ENCODE measurements at places on chromosomes 16 and 17.
A peak's percentile ranks its signal among the peaks of the same experiment; 100 is the strongest.

GRCh38 chr16:81127051-81127450 lies 30.9 kb upstream of the GCSH start:
- DNase-seq, result no peak

GRCh38 chr17:46994993-46995392 lies 15.9 kb upstream of the RPRML start:
- no peak for DNase-seq

DNA sequence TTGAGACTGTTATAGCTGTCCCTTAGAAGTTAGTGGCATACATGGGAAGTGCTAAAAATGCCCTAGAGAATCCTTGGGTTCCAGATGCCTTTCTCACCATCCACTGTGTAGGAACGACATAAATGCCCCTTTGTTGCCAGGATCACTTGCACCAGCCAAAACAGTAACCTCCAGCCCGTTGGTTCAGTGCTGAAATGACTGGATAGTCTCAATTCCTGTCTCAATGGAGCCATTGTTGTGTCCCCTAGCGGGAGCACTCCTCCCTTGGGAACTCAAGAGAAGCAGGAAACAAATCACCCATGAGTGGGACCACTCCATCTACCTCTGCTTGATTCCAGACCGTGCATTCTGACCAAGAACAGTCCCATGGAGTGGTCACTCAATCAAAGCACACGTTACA lies 23.1 kb downstream of the MPHOSPH6 start:
- DNase-seq, result no peak

DNA sequence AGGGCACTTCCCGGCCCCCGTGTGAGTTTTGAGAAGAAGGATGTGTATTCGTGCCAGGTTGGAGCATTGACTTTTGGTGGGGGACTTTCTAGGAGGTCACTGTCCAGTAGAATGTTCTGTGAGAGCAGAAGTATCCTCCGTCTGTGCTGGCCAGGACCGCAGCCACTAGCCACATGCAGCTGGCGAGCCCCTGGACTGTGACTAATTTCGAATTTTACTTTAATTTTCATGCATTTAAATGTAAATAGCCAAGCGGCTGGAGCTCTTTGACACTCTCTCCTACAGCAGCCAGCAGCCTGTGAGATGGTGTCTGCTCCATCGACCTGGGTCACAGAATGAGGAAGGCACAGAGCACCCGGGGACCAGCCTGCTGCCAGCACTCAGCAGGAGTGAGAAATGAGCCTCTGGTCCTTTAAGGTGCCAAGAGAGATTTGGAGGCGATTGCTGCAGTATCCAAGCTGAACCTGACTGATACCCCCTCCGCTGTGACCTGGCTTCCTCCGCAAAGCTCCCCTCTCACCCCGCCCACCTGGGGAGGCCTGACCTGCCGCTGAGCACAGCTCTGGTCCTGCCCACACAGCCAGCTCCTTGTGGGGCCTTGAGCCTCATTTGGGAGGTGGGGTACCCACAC lies 7.8 kb downstream of the ATP2A3 start:
- no peak for DNase-seq

GRCh38 chr17:31329221-31329620 lies 7.8 kb upstream of the EVI2A start:
- no peak for DNase-seq

DNA sequence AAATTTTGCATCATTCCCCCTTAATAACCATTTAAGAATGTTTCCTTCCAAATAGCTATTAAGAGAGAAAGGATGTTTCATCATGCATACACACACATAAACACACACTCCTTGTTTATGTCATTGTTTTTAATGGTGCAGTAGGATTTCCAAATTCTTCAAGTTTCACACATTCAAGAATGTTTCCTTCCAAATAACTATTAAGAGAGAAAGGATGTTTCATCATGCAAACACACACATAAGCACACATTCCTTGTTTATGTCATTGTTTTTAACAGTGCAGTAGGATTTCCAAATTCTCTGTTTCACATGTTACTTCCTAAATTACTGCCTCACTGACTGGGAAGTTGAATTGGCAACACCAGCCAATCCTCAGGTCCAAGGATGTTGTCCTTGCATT lies 7.8 kb downstream of the TOX3 start:
- no peak for DNase-seq

GRCh38 chr16:11530171-11530940 lies 56.4 kb downstream of the LITAF start:
- DNase-seq, result no peak

DNA sequence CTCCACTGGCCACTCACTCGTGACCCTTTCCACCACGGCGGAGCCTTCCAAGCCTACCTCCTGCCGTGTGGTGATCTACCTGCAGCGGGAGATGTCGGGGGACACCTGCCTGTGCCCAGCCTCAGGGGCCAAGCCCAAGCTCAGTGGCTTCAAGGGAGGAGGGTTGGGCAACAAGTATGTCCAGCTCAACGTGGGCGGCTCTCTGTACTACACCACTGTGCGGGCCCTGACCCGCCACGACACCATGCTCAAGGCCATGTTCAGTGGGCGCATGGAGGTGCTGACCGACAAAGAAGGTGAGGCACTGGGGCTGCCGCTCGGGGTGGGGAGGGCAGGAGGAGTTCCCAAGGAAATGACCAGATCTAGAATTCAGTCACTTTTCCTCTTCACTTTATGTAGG lies 3.9 kb downstream of the TNFAIP1 start:
- no peak for DNase-seq

DNA sequence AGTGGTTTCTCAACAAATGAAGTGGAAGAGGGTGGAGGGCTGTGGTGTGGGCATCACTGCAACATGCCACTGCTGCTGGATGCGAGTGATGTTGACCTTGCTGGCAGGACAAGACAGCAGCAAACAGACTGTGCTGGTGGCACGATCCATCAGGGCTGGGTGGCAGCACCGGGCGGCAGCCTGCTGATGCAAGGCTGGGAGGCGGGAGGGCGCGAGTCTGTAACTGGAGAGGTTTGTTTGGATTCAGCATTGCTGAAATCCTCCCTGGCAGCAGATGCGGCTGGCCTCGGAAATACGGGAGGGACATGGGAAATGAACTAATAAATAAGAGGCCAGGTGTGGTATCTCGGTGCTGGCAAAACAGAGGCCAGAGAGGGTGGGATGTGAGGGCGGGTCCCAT lies 224.2 kb downstream of the ENGASE start:
- no peak for DNase-seq

- no peak for DNase-seq
Observed at GRCh38 chr16:62041401-62041800, 5.2 kb upstream of the CDH8 start.

- no peak for DNase-seq
Observed at GRCh38 chr17:323721-324571, 28.7 kb downstream of the RPH3AL start.

DNA sequence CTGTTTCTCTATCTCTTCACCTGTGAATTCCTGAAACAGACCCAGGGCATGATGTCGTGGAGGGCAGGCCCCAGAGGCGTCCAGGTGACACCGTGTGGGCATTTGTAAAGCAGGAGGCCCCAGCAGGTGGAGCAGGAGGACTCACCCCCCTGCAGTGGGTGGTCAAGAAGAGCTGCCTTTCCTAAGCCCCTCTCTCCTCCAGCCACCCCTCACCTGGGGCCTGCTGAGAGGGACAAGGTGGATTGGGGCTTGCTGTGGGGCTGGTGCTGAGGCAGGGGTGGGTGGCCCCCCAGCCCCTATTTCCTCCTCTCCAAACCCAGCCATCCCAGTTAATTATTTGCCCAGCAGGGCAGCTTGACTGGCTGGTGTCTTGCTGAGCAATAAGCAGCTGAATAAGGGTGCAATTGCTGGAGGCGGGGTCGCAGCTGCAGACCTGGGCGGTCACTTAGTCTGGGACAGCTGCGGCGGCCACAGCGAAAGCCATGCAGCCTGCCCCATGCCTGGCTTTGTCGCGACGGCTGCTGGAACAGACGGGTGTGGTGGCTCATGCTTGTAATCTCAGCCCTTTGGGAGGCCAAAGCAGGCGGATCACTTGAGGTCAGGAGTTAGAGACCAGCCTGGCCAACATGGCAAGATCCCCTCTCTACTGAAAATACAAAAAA lies 56.4 kb downstream of the JPH3 start:
- DNase-seq, result no peak

GRCh38 chr17:61815863-61816503 lies 47.3 kb downstream of the BRIP1 start:
- no peak for DNase-seq

DNA sequence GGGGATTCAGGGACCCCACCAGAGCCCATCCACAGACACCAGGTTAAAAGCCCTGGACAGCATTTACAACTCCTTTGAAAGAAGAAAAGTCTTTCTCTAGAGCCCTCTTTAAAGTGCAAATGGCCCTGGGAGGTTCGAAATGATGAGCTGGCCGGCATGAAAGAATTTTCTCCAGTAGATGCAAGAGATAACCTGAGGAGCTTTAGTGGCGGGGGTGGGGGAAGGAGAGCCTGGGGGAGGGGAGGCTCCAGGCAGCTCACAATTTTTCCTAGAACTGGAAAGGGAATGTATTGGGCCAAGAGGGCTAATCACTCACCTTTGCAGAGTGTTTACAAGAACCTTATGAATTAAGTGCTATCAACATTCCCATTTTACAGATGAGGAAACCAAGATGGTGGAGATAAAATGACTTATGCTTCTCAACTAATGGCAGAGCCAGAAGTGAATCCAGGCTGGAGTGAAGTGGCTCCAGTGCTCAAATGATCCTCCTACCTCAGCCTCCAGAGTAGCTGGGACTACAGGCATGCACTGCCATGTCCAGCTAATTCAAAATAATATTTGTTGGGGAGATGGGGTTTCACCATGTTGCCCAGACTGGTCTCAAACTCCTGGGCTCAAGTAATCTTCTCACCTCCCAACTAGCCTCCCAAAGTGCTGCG lies 4.2 kb upstream of the CDH1 start:
- DNase-seq, result no peak

DNA sequence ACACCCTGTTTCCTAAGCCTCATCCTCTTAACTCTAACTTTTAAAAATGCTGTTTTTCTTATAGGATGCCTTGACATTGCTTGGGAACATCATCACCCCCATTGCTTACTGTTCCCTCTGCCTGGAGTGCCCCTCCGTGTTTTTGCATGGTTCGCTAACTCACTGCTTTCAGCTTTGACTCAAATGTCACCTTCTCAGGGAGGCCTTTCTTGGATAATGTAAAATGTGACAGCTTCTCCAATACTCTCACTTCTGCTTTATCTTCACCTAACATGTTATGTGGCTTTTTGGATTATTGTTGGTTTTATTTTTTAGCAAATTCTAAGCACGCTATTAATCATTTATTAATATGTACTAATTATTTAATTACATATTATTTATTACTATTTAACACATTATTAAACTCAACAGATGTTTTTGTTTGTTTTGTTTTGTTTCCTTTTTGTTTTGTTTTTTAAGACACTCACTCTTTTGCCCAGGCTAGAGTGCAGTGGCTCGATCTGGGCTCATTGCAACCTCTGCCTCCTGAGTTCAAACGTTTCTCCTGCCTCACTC lies 3.8 kb downstream of the CRYM start:
- no peak for DNase-seq

- no peak for DNase-seq
Observed at GRCh38 chr16:4790871-4791270, 2.7 kb upstream of the SEPTIN12 start.

DNA sequence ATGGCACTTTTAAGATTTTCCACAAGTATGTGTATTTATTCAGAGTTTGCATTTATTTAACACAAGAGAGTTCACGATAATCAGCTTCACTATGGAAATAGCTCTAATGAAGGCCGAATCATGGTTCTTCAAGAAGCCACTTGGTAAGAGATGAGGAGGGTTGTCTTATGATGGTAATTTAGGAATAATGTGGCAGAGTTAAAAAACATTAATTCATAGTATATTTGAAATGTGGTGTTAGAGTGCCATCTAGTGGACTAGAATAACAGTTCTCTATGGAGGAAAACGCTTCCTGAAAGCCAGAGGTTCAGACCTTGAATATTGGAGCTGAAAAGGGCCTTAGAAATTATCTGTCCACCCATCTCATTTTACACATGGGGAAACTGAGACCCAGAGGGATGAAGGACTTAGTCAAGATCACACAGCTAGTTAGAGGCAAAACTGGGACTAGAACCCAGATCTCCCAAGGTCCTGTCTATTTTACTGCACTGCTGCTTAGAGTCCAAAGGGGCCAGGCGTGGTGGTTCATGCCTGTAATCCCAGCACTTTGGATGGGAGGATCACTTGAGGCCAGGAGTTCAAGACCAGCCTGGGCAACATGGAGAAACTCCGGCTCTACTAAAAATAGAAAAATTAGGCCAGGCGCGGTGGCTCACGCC lies 33.8 kb upstream of the KPNB1 start:
- DNase-seq, result no peak

GRCh38 chr16:62921904-62922303 lies 885.7 kb upstream of the CDH8 start:
- no peak for DNase-seq

DNA sequence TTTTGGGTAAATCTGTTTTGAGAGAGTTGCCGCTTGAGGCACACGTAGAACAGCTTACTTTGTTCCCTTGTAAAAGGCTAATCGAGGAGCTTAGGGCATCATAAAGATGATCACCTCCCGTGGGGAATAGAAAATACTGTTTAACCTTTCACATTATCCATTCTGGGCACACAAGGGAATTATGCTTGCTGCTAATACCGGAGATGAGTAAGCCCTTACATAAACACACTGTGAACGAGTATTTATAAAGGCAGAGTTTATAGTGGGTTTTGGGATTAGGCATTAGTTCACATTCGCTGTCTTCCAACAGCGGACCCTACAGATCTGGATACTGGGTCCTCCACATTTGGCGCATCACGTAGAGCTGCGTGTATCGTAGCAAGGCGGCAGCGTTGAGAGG lies 51.2 kb upstream of the CNTNAP4 start:
- DNase-seq, result no peak

GRCh38 chr17:58318627-58319172 lies 9.9 kb downstream of the TSPOAP1 start:
- DNase-seq, result no peak

- DNase-seq, result no peak
Observed at GRCh38 chr16:47787696-47788095, 326.6 kb downstream of the PHKB start.

- no peak for DNase-seq
Observed at GRCh38 chr17:73703192-73703591, 58.9 kb upstream of the SDK2 start.

- no peak for DNase-seq
Observed at GRCh38 chr17:40895106-40895730, 10.2 kb upstream of the KRT20 start.

DNA sequence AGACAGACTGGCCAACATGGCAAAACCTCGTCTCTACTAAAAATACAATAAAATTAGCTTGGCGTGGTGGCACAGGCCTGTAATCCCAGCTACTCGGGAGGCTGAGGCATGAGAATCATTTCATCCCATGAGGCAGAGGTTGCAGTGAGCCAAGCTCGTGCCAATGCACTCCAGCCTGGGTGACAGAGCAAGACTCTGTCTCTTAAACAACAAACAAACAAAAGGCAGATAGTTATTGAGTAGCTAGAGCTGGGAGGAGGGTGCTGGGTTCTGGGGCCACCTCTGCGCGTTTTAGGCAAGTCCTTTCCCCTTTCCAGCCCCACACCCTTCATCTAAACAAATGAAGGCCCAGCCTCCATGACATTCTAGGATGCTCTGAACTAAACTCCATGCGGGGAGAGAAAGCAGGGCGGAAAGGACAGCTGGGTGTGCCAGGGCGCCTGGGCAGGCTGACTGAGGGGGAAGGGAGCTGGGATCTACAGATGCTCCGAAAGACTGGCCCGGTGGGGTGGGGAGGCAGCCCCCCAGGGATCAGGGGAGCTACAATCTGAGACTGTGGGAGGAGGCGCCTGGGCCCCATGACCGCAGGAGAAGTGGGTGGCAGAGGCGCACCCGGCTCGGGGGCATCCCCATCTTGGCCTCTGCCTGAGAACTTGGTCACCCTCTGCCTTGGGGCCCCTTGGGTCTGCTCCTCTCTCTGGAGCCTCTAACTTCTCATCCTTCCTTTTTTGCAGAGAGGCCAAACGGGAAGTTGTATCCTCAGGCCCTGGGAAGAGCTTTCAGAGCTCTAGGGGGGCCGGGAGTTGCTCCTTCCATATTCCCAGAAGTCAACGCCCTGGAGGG lies 910 bp downstream of the ITGAL start:
- DNase-seq, result peak; percentile 57

Data from stimulated activated CD4-positive, alpha-beta T cell treated with anti-CD3 and anti-CD28 coated beads, Interleukin-2, amount 100 ng/mL, for 48 hours (primary cell).